ENCODE measurements at places on chromosomes 4 and X. TPM values are rescaled to one million over a fixed set of nuclear protein-coding genes. Genes with fewer than 3 reads are reported as not detected.

DGKK gene
- total RNA-seq = not detected

PABPC1L2B gene
- total RNA-seq = not detected

DCHS2 gene
- total RNA-seq = 0.02 TPM

DNA sequence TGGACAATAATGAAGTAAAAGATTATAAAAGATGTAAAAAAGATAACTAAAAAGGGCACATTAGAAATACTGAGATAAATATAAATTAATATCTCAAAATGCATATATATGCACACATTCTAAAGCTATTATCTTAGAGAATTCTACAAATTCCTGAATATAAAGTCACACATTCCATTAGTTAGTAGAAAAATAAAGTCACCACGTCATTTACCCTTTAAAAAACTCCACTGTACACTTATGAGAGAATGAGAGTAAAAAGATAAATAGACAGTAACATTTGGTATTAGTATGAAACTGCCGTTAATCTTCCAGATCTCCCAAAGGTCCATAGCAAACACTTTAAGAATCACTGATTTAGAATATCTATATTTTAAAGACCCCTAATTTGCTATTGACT, 67.2 kb upstream of the IL15 start:
- DNase-seq = no peak

DNA sequence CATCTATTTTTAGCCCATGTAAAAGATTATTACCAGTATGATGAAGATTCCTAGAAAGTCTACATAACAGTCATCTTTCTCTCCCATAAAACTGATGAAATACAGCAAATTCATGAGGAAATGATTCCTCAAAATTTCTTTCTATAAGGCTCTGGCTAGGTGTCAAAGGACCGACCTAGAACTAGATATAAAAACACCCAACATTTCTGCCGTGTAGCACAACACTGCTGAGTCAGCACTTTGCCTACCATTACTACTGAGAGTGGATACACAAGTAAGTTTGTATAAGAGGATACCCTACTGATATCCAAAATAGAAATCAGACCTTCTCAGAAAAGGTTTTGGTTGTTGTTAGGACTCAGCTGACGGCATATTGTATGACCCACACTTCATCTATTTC, 24.7 kb downstream of the TMEM47 start:
- no peak for DNase-seq

Measured in activated B cell treated with CpG ODN at 0.5 μM for 24 hours (primary cell).